ENCODE measurements at places on chromosomes 1 and 21.

DNA sequence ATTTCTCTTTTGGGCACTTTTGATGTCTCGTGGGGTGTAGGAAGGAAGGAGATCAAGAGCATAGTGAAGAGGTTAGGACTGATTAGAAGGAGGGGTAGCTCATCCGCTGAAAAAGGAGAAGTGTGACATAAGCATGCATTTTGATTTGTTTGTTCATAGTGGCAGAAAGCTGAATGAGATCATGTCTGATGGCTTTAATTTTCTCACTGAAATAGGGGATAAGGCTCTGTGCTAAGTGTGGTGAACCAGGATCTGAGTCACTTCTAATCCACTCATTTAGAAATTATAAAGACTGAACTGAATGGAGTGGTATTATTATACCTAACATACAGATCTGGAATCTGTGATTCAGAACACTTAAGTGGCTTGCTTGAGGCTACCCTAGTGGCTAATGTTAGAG, 344.5 kb downstream of the PDE4B start:
- DNase-seq, result no peak

GRCh38 chr1:196651637-196652215, at the start of gene CFH:
Gene CFH (plus strand): TSS chr1:196652043. CDS start chr1:196652118, 75 bp downstream.
- no peak for DNase-seq

- no peak for DNase-seq
These were observed 68.5 kb upstream of the DUSP10 start for GRCh38 chr1:221810406-221810805.

- no peak for DNase-seq
These were observed 9.6 kb downstream of the IGSF9 start for GRCh38 chr1:159935719-159936272.

DNA sequence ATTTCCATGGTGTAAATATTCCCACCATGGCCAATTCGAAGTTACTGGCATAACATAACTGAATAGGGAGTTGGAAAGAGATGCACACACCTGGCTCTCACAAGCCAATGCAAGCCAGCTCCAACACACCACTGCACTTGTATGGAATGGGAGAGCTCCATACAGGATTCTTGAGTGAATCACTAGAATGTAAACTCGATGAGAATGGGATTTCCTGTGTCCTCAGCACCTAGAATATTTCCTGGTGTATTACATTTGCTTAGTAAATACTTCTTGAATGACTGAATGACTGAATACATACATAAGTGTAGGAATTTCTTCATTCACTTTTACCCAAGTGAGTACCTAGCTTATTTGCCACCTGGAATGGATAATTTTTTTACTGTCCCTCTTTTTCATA, 16.2 kb upstream of the PPIE start:
- no peak for DNase-seq

GRCh38 chr21:44043613-44044012, 31.5 kb downstream of the TRAPPC10 start:
- no peak for DNase-seq

DNA sequence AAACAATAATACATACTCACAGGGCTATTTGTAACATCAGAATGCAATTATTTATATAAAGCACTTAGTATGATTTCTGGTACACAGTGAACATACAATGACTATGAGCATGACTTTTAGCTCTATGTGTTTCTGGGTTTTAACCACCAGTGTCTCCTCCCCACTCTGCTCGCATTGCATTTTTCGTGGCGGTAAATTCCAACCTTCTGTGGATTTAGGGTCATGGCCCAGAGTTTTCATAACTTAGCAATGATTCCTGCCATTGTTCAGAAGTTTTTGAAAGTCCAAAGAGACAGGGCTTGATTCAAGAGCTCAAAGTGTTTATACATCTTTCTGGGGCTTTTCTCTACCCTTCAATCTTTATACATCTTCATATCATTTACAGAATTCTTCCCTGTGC, 191.3 kb downstream of the BACH1 start:
- DNase-seq, result no peak

DNA sequence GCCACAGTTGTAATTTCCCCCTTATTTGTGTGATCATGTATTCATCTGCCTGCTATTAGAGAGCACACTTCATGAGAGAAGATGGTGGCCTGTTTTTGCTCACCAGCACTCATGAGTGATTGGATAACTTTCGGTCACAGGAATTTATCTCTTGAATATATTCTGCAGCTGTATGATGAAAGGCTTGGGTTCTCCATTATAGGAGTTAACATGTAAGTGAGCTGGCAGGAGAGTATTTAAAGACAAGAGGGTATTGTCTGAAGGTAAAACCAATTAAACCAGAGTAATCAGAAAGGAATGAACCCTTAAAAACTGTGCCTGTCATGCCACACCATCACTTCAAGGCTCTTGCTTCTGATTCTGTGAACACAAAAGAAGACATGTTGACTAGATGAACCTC, 574.9 kb upstream of the CAMK1G start:
- DNase-seq, result no peak

DNA sequence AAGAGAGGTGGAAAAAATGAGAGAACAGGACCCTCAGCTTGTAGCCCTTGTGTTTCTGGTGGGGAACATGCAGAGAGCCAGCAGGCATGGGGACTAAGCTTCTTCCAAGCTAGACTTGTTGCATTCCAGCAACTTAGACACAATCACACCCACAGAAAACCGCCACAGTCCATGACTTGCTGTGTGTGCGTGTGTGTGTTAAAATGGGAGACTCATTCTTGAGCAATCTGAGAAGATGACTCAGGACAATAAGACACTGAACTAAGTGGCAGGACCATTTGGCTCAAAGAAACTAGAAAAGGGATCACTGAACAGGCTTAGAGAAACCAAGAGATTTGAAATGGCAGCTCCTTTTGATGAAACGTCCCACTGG, 78.0 kb downstream of the HLX start:
- no peak for DNase-seq

GRCh38 chr1:175450219-175450618, 257.6 kb upstream of the KIAA0040 start:
- DNase-seq, result no peak

DNA sequence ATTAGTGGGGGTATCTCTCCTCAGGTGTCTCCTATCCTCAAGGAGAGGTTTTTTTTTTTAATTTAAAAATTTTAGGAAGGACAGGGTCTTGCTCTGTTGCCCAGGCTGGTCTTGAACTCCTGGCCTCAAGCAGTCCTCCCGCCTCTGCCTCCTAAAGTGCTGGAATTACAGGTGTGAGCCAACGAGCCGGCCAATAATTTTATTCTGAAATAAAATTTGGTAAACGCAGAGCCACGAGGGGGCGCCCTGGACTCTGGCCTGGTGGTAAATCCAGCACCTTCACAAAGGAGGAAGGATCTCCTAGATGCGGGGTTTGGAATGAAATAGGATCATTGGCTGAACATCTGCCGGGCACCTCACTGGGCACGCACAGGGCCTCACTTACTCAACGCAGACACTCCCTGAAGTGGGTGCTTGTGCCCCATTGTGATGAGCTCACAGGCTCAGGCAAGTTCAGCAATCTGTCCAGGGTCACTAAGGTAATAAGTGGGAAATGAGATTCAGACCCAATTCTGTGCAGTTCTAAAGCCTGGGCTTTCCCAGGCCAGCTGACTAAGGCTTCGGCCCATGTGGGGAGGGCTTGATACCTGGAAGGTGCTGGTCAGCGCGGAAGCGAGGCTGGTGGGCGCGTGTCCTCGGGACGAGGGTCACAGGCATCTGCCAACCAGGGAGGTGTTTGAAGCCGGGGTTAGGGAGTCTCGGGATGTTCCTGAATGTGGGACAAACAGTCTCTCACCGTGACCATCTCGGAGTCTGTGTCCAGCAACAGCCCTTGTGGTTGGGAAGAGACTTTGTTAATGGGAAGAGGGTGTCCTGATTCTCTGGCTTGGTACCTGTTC, 32.7 kb upstream of the ETV3 start:
- DNase-seq, result peak; percentile 37

DNA sequence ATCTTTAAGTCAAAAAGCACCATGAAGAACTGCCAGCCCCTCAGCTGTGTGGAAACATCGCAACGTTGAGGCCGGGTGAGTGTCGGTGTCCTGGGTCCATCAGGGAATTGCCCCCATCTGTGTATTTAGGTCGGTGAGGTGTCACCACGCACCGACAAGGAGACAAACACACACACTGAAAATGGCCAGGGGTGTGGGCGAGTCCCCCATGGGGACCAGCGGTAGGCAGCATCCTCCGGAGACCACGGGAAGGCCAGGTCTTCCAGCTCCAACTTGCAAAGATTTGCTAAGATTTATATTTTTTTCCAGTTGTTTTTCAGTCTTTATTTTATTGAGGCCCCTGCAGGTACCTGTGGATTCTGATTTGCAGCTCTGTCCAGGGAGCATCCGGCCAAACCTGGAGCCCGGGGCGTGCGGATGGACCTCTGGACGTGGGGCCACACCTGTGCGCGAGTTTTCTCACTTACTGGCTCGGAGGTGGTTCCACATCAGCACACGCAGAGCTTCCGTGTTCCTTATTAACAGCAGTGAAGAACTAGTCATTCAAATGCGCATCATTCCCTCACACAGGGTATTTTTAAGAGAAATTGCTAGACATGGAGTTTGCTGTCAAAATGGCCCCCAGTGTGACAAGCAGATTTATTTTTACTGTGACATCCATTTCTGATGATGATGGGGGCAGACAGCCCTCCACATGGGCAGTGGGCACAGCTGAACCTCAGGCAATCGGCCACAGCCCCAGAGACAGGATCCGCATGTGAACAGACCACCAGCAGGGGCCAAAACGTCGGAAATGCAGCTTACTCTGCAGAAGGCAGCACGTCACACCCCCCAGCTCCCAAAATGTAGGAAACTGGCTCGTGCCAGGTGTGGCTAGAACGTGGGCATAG, 17.2 kb upstream of the SLC19A1 start:
- no peak for DNase-seq

DNA sequence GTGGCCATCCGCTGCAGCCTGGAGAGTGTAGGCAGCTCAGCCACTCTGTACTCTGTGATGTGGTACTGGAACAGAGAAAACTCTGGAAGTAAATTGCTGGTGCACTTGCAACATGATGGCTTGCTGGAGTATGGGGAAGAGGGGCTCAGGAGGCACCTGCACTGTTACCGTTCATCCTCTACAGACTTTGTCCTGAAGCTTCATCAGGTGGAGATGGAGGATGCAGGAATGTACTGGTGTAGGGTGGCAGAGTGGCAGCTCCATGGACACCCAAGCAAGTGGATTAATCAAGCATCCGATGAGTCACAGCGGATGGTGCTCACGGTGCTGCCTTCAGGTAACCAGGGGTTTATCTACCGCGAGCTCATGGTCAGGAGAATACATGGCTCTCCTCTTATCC, 24.0 kb downstream of the CD101 start:
- no peak for DNase-seq

DNA sequence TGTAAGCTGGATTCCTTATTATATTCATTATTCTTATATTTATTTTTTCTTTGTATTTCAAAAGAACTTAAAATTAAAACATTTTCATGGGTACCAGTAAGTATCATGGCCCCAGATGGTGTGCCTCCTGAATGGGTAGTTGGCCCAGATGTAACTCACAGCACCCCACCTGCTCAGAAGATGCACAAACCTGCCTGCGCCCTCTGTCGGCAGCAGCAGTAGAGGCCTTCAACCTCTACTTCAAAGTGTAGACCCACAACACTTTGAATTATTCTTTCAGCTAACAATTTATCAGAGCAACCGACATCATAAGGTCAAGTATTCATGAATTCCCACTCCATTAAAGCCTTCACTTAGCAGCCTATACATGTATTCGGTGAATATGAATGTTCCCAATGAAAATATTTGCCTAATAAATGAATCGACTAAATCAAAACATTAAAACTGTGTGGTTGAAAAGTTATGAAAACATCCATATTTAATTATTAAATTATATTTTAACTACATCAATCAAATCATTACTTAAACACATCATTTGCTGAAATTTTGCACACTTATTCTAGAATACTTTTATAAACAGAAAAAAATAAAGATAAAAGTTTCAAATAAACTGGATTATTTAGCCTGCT, 25.4 kb downstream of the PIGM start:
- peak; percentile 74 for DNase-seq

DNA sequence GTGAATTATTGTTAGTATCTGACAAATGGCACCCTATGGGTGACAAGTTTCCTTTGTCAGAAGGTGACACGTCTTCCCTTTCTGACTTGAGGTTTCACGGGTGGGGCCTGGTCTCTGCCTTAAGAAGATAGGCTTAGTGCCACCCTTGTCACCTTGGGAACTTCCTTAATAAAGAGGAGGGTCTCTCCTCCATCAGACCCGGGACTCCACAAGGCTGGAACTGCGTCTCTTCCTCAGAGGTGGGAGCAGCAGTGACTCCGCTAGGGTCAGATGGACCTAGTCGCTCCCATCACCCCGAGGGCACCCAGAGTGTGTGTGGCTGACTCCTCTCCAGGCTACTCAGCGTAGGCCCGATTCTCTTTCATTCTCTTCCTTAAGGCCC, 774 bp upstream of the WDTC1 start:
- DNase-seq, result no peak

DNA sequence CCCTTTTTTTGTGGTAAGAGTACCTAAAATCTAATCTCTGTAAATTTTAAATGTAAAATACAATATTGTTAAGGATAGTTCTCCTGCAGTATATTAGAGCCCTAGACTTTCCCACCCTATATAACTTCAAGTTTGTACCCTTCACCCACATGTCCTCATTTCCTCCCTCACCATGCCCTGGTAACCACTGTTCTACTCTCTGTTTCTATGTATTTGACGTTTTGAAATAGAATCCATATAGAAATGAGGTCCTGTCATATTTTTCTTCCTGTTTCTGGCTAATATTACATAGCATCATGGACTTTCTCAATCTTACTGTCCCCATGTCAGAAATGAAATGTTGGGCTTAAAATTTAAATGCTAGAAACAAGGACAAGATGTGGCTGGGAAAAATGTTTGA, 24.8 kb downstream of the GBP7 start:
- no peak for DNase-seq

DNA sequence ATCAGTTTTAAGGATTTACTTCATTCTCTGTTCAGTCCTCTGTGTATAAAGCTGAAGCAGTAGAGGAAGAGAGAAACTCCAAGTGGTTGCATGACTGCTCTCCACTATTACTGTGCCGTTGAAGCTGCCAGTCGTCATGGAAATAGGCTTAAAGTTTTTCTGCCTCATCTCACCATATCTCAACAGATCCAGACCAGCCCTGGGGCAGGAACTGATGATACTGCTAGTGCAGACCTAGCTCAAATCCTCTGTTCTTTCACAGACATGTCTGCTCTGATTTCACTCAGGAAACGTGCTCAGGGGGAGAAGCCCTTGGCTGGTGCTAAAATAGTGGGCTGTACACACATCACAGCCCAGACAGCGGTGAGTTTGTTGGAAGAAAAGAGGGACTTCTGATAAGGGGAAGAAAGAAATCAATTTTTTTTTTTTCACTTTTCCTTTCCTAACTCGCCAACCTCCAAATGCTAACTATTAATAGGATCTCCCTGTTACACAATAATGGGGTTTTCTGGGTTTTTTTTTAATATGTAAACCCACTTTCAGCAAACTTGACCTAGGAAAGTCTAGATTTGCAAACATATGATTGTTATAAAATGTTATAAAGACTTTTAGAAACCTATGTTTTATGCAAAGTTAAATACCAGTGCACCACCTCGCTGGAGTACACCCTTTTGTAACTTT, 22.2 kb upstream of the STRIP1 start:
- DNase-seq, result no peak
